NCI-H1694 treated with DMSO at 0.1 percent for 48 hours (cell line): ENCODE measurements at places on chromosomes 4 and X.

- no peak for DNase-seq
Observed at GRCh38 chrX:64205441-64205734, at the start of gene AMER1. TSS of gene AMER1 (minus strand) at chrX:64205708. CDS start at chrX:64193286, 12,422 bp downstream.

DNA sequence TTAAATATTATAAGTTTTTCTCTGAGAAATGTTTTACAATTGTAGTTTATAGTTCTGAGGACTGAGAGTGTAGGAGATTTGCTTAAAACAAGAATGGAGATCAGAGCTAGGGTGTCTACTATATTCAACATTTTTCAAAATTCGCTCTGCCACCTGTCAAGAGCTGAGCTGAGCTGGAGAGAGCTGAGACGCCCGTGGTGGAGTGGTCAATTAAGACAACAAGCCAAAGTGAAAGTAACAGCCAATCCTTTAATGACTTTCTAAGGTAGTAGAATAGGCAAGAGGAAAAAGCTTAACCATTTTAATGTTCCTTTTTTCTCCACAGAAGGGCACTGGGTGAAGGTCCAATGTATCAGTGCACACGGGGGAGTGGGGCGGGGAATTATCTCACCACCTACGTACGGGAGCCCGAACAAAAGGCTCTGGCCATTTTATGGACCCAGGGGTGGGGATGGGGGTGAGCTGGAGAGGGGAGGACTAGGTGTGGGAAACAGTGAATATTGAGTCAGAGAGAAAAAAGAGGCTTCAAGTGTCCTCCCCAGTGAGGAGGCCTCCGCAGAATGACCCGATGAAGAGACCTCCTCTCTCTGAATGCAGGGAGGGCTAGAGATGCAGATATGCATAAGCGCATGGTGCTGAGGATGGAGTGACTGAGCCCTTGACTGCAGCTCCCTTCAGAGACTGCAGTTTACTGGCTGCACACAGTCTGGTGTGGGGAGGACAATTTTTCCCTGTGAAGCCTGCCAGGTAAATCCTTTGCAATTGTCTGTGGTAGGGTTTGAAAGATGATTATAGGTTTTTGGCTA lies 60.8 kb downstream of the SPCS3 start:
- no peak for DNase-seq

DNA sequence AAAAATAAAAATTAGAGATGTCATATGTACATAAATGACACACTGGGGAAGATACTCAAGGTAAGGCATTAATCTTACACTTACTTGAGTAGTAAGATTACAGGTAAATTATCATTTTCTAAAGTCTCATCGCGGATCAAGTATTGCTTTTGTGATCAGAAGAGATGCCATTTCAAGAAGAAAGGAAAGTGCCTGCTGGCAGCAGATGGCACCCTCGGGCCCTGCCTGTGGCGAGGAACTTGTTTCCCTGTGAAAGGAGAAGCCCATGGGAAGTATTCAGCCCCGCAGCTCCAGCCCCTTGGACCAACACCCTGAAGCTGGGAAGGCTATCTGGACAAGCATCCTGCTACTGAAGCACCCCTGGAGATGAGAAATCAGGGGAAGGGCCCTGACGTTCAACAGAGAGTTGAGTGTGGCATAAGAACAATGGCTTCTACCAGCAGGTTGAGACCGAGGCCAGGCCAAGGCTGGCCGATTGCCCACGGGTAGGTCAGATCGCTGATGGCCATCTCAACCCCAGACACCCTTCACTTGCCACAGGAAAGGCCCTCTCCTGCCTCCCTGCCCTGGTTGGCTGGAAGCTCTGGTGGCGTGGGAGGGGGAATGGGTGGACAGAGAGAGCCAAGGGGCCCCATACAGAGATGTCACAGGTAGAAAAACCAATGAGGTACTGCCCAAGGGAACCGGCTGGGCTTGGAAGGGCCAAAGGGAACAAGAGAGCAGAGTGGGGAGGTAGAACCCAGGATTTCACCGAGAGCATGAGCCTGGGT lies 18.8 kb upstream of the MXD4 start:
- DNase-seq, result no peak

GRCh38 chrX:13119386-13119785 lies 75.0 kb upstream of the FAM9C start:
- DNase-seq, result no peak

DNA sequence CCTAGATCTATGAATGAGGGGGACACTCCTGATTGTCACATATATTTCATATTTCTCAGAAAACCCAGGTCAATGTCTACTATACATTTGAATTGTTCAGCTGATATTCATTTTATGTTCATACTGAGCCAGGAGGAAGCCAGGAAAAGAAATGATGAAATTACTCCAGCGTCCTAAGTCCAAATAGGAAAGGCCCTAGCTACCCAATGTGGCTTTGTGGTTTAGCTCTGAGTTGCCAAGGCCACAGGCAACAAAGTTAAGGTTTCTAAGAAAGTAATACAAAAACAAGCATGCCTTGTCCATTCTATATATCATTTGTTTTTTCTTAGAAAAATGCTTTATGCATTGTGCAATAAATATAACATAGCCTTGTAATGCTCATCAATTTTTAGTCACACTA lies 4.5 kb upstream of the CSN2 start:
- DNase-seq, result no peak

- DNase-seq, result no peak
Observed at GRCh38 chr4:122532766-122533165, 76.2 kb upstream of the IL2 start.

DNA sequence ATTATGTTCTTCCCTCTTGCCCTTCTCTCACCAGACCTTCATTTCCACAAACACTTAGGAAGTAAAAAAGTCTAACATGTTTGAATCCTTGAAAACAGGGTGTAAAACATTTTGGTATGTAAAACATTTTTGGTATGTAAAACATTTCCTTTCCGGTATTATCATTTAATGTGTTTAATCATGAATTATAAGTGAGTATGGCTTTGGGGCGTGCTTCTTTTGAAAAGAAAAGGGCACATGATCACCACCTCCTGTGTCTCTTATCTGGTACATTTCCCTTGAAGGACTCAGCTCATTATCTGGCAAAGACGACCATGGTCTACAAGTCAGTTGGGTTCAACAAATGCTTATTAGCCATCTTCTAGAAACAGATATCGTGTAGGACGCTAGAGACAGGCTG lies 283.6 kb downstream of the FRMPD4 start:
- no peak for DNase-seq

DNA sequence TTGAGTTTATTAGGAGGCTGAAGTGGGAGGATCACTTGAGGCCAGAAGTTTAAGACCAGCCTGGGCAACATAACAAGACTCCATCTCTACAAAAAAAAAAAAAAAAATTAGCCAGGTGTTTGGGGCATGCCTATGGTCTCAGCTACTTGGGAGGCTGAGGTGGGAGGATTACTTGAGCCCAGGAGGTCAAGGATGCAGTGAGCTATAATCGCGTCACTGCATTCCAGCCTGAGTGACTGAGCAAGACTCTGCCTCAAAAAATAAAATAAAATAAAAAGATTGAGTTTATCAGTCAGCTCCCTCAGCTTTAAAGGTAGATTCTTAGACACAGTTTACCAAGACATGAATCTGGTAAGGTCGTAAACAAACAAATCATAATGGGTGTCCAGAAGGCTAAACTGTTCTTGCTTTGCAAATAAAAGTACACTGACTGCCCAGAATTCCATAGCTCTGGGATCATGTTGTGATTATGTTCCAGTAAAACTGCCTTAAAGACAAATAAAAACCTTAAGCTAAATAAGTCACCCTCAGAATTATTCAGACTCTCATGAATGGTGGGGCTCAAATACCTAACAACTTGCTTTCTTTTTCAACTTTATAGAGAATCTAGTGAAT lies 18.7 kb downstream of the APOO start:
- DNase-seq, result no peak

GRCh38 chr4:73864961-73865360 lies 4.2 kb upstream of the CXCL1 start:
- DNase-seq, result no peak

GRCh38 chr4:929096-929765 lies 2.9 kb downstream of the GAK start:
- no peak for DNase-seq

DNA sequence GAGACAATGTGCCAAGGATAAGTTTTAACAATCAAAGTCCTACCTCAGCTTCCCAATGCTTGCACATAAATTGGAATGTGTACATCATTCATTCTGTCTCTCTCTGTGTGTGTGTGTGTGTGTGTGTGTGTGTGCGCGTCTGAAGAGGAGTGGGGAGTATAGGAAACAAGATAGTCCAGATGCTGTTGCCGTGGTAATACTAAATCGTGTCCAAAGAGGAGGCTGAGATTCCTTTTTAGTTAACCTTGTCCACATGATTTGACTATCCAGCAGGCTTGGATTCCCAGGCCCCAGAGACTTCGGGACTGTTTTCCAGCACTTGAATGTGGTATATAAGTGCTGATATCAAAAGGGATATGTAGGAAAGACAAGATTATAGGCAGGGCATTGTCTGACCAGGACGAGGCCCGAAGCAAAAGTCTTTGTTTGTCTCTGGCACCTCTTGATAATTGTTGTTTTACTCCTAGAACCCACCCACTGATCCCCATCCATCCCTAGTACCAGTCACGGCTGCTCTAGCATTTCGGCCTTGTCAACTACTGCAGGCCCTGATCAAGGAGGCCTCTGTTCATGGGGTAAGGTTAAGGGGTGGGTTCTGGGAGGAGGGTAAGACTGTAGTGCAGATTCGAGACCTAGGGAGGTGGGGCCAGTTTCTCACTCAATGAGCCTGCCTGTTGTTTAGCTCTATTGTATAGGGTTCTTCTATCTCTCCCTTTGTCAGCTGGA lies 3.9 kb downstream of the PLP1 start:
- DNase-seq, result no peak

GRCh38 chr4:183960046-183960420 lies 54.9 kb downstream of the STOX2 start:
- peak; percentile 84 for DNase-seq

DNA sequence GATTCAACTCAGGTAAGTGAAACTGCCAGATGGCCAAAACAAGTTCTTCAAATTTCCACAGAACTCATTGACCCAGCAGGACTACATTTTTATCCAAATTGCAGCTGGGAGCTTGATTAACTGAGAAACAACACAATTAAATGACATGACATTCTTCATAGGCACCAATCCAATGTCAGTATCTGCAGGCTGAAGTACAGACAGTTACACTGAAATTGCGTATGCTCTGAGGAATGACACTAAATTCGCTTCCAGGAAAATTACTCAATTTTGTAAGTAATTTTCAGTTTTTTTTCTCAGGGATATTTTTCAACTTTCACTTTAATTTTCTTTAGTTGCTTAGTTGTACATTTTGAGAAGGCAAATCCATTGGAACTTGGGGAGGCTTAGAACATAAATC lies 4.5 kb downstream of the C1GALT1C1 start:
- DNase-seq, result no peak

DNA sequence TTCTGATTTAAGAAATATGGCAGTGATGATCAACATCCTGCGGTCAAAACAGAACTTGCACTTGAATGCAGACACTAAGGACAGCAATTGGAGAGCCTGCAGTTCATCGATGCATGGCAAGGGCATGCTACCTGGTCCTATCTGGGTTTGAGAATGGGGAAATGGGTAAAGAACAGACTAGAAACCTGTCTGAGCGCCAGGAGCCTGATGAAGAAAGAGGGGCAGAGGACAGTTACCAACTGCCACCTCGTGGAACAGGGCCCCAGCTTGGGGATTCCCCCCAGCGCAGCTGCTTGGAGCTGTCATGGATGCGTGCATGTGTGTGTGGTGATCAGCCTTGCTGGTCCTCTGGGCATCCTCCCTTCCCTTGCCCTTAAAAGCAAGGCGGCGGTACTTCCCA lies 30.2 kb upstream of the NKRF start:
- DNase-seq, result no peak

DNA sequence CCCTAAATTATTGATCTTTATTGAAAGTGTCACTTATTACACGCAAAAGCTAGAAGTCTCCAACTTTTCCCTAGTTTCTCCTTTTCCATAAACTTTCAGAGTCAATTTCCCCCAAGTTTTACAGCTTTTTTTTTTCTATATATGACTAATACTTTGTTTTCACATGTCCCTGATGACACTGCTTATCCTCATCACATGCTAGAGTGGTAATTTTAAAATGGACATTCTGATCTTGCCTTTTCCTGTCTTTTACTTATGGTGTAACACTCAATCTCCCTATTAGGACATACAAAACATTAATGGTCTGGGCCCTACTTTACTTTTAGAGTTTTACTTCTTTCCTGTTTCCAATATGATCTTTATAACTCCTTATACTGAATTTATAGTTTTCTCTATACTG lies 112.6 kb downstream of the ANK2 start:
- no peak for DNase-seq

GRCh38 chr4:20995610-20996009 lies 295.4 kb downstream of the PACRGL start:
- DNase-seq, result no peak

- DNase-seq, result no peak
Observed at GRCh38 chr4:70816894-70817293, 22.8 kb downstream of the GRSF1 start.

GRCh38 chr4:77805840-77806239 lies 13.3 kb downstream of the CNOT6L start:
- DNase-seq, result no peak

- DNase-seq, result no peak
Observed at GRCh38 chr4:86033171-86033570, 326.7 kb downstream of the MAPK10 start.

DNA sequence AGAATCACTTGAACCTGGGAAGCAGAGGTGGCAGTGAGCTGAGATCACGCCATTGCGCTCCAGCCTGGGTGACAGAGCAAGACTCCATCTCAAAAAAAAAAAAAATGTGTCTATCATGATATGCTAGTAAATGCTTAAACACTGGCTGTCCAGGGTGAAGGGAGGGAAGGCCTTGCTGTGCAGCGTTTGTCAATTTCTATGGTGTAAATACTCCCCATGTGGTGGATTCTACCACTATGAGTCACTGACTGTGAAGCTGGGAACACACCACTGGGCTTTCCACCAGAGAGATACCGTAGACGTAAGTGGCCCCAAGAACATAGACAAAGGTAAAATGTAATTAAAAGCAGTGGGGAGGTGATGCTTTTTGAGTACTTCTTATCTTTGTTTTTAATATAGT lies 51.3 kb upstream of the LEF1 start:
- no peak for DNase-seq

DNA sequence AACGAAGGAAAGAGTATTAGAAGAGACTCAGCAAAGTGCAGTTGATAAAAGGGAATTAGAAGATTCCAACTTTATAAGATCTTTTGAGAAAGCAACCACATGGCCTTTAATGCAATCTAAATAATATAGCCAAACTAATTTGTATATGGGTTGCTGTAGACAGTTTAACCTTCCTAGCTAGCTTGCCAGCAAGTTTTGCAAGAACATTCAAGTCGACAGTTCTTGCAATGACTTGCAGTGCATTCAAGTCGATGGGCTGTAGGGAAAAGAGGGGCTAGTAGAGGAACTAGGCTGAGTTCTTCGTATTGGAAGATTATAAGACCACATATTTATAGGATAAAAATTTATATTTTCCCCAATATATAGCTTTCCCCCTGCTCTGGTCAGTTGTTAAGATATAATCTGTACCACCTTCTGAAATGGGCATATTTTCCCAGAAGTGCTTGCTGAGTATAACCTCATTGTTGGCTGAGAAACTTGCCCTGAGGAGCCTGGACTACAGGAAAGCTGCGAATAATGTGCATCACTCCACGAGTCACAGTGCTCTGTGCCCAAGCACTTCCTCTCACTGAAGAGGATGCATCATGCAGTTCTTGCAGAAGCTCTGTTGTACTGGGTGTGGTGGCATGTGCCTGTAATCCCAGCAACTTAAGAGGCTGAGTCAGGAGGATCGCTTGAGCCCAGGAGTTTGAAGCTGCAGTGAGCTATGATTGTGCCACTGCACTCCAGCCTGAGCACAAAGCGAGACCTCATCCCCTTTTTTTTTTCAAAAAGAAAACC lies 56.7 kb downstream of the DOCK11 start:
- DNase-seq, result no peak
